ENCODE measurements at places on chromosomes 11 and 22. TPM values are rescaled to one million over a fixed set of nuclear protein-coding genes. Genes with fewer than 3 reads are reported as not detected.

RFPL2 gene
- total RNA-seq = not detected

GGTLC3 gene
- total RNA-seq = 6.2 TPM

CYTH4 gene
- total RNA-seq = 30.2 TPM

F2 gene
- not detected for total RNA-seq

MMP3 gene
- total RNA-seq = 0.44 TPM
